ENCODE measurements at places on chromosomes 16 and 17.

GRCh38 chr17:42277342-42277712 lies 1.1 kb upstream of the STAT5B start:
- no peak for DNase-seq

DNA sequence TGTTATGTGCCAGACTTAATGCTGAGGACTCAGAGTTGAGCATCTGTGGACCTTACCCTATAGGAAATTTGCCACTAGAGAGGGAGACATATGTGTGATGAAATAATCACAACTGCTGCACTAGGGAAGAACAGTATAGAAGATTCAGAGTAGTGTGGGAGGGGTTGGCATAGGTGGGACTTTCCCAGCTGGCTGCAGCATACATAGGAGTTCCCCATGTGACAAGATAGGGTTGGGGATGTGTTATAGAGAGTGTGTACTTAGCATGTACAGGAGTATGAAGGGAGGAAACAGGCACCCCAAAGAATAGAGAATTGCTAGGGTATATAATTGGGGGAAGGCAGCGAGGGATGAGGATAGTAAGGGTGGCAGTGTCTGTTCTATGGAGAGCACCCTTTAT lies 2.9 kb downstream of the NUP93 start:
- DNase-seq: no peak

GRCh38 chr16:70705056-70705455 lies 19.2 kb upstream of the MTSS2 start:
- DNase-seq: no peak

DNA sequence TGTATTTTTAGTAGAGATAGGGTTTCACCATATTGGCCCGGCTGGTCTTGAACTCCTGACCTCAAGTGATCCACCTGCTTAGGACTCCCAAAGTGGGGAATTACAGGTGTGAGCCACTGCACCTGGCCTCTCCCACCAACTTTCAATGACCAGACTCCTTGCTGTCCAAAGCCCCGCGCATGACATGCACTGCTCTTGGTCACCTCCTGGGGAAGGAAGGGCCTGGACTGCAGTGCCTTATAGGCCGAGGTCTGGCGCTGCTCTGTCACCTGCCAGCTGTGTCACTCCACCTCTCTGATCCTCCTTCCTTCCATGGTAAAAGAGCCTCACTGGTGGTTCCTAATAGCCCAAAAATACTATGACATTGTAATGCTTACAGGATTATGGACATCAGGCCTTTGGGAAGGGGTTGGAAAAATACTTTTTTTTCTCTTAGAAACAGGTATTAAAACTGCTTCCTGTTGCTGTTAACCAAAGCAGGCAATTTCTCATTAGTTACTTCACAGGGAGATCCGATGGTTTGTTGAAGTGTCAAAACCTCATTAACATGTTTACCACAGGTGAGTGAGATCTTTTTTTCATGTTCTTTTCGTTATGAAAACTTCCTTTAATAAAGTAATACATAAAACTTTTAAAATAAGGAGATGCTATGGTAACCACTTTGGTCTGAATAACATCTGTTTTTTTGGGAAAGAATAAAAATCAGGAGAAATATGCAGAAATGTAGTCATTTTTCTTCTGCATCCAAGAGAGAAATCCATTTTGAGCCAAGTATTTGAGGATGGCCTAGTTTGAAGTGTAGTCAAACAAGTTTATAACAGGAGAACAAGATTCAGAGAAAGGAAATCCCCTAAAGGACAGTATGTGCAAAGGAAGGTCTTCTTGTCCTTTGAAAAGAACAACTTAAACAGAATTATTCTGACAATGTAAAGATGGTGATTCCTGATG lies 35.5 kb downstream of the GRB7 start:
- DNase-seq: no peak

- no peak for DNase-seq
Observed at GRCh38 chr17:67717192-67717623, 528 bp upstream of the NOL11 start.

DNA sequence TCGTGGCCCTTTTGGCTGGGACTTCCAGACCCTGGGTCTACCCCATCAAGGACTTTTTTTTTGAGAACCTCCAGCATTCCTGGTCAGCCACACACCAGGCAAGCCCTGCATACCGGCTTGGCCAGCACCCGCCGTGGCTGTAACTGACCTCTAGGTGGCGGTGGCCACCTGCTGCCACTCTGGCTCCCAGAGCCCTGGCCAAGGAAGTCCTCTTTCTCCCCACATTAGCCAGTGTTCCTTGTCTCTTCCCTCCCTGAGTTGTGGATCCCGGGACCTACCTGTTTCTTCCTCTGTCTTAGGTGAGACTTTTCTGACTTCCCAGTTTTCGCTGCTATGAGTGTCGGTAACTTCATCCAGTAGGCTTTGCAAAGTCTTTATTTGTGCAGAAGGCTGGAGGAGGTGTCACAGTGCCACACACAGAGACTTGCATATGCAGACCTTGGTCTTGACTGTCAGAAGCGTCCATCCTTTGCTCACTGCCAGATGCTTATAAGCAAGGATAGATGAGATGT lies 348.3 kb downstream of the CPPED1 start:
- no peak for DNase-seq

DNA sequence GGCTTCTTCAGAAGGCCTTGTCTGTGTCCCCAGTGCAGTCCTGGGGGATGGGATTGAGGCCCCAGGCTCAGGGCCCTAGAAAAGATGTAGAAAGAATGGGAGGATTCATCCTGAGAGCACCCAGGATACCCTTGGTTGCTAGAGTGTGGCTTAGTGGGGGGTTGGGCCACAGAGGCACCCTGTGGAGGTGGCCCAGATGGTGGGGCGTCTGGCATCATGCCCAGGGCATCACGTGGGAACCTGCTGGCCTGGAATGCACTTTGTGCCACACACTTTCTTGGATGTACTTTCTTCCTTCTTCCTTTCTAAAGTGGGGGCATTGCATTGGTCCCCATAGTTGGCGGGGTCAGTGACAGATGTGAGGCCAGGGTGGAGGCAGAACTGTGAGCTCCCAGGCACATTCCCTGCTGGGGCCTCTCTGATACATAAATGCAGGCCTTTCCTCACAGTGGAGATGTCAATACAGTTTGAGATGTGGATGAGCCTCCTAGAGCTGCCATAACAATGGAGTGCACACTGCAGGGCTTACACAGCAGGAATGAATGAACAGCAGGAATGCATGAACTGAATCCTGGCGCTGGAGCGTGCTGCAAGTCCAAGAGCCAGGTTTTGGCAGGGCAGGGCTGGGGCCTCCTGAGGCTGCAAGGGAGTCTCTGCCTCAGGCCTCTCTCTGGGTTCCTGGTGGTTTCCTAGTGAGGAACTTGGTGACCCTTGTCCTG lies 43.3 kb downstream of the MGAT5B start:
- DNase-seq: no peak

DNA sequence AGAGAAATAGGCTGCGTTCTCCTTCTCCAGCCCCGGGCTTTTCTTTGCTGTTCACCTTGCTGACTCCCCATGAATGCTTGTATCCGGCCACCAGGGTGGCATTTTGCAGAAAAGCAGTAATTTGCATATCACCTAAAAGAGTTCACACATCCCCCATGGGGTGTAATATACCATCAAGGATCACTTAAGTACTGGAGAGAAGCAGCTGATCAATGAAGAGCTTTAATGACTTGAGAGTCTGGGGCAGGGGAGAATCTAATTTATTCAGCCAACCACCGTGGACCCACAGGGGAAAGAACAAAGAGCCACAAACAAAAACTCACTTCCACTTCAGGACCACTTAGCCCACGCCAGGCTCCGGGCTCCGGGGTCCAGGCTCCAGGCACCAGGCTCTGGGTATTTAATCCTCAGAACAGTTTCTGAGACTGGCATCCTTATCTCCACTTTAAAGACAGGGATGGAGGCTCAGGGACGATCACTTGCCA lies 33.9 kb upstream of the SEC14L1 start:
- no peak for DNase-seq

- DNase-seq: no peak
Observed at GRCh38 chr16:14487579-14487978, 142.5 kb downstream of the PARN start.

GRCh38 chr17:9899280-9900043 lies 5.6 kb downstream of the RCVRN start:
- DNase-seq: no peak

DNA sequence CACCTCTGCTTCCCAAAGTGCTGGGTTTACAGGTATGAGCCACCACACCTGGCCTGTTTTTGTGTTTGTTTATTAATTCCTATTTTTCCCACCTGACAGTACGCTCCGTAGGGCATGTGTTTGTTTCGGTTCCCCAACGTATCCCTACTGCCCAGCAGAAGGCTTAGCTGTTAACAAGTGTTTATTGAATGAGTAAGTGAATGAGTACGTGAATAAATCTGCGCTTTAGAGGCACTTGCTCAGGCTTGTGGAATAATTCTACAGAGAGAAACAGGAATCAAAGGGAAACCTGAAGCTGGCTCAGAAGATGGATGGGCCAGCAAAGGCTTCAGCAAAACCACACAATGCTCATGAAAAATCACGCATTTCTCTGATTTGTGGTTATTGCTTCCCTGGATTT lies 647.9 kb downstream of the MAF start:
- DNase-seq: no peak

GRCh38 chr16:73743665-73744496 lies 552.7 kb upstream of the PSMD7 start:
- no peak for DNase-seq

GRCh38 chr16:66842765-66843164 lies 1.4 kb upstream of the CA7 start:
- DNase-seq: no peak

- DNase-seq: no peak
Observed at GRCh38 chr16:88649195-88649923, 1.5 kb downstream of the CYBA start.

- no peak for DNase-seq
Observed at GRCh38 chr17:33234930-33235685, 58.0 kb downstream of the ASIC2 start.

- DNase-seq: no peak
Observed at GRCh38 chr17:66915204-66915611, 49.3 kb upstream of the CACNG4 start.

- no peak for DNase-seq
Observed at GRCh38 chr16:35573407-35573806, 2114.0 kb downstream of the TP53TG3F start.

DNA sequence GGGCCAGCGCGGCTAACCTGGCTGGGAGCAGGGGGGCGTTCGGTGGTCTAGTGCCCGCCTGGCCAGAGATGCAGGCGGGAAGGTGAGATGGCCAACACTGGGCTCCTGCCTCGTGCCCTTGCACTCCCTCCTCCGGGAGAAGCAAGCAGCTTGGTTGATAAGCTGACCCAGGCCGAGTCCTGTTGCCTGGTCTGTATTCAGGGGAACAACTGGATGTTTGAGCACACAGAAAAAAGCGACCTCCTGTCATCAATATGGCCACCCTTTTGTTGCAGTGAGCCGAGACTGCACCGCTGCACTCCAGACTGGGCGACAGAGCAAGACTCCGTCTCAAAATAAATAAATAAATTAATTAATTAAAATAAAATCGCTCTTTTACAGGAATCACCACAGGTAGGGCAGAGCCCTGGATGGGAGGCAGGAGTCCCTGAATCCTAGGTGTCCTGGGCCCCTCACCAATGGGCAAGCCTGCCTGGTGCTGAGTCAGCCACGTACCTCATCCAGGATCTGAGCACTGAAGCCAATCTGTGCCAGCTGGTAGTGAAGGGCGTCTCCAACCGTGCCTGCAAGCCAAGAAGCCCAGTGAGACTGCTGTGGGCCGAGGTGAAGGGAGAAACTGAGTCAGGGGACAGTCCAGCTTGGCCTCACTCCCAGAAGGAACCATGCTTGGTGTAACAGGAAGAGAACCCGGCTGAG lies 31.8 kb downstream of the HASPIN start:
- no peak for DNase-seq

DNA sequence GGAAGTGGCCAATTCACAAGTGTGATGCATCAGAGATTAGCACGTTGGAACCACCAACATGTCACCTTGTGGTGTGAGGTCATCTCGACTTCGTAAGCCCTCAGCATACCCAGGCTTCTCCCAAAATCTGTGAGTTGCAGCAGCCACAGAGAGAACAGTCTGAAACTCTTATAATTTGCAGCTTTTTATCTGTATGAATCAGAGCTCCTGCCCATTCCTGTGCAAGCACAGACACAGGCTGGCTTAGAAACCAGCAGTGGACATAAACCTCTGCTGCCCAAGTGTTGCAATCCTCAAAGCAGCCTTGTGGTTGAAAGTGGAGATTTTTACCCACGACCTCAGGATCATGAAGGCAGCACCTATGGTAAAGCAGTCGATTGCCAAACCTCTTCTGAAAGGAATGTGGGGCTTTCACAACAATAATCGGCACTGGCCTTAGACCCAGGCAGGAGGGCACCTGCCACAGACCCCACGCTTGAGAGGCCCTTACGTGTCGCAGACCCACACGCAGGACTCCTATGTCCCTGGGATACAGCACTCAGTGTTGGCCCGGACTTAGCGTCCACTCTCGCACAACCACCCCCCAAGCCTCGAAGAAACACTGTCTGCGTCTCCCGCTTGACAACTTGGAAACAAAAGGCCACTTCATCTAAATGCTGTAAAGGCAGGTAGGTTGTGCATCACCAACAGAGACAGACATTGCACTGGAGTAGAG lies 24.5 kb upstream of the OSGIN1 start:
- DNase-seq: no peak

- no peak for DNase-seq
Observed at GRCh38 chr17:78130437-78131101, at the start of gene TMC8. Gene TMC8 (plus strand): TSS chr17:78130771. CDS start chr17:78131589, 818 bp downstream.

DNA sequence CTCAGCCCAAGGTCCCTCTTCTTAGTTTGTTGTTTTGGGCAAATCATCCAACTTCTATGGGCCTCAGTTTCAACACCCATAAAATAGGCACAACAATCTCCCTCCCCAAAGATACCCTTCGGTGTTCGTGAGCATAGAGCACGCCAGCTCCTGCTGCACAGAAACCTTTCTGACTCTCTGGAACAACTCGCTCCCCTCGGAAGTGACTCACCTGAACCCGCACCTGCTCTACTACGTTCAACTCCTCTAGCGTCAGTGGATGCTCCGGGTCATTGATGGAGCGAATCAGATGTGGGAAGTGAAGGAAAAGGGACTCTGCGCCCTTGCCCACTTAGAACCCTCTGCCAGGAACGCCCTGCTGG lies 445 bp downstream of the CIAO2B start:
- no peak for DNase-seq

DNA sequence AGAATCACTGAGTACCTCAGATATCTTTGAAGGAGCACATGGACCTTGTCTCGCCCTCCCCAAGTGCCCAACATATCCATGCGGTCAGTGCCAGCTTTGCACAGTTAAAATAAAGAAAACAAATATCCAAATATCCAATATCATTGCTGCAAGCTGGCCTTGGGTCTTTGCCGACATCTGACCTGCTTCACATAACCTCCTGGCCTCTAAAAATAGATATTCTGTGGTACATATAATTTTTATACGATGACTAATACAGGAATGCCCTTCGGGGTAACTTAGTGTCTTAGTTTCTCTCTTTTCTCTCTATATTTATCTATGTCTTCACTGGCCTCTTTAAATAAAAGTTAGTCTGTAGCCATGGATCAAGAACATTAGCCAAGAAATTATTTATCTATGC lies 67.8 kb downstream of the MAF start:
- no peak for DNase-seq

All from NCI-H2081 treated with DMSO at 0.1 percent for 48 hours (cell line).